Stimulated activated CD4-positive, alpha-beta T cell treated with anti-CD3 and anti-CD28 coated beads, Interleukin-1b, Interleukin-23, amount 100 ng/mL, for 1 hour (primary cell): ENCODE measurements at places on chromosomes 2 and 18.

DNA sequence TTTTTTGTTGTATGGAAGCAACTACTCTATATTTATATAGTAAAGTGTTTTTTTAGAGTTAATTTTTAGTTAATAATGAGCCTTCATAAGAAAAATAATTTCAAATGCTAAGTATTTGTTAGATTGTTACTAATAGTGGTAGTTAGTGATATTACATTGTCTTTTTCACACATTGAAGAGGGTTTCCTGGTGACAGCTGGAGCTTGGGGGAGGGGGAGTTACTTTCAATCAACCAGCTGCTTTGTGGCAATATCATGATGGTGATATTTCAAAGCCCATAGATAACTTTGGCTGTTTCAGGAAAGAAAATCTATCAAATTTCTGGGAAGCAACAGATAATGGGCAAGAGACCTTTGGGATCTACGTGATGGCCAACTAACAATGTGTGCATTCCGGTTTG is 4.1 kb downstream of the RHBDD1 start:
- no peak for DNase-seq

- DNase-seq: peak; percentile 6
These were observed 102.9 kb upstream of the SLC8A1 start for GRCh38 chr2:40554665-40555294.

- DNase-seq: no peak
These were observed 71.0 kb upstream of the CYP1B1 start for GRCh38 chr2:38146907-38147307.

DNA sequence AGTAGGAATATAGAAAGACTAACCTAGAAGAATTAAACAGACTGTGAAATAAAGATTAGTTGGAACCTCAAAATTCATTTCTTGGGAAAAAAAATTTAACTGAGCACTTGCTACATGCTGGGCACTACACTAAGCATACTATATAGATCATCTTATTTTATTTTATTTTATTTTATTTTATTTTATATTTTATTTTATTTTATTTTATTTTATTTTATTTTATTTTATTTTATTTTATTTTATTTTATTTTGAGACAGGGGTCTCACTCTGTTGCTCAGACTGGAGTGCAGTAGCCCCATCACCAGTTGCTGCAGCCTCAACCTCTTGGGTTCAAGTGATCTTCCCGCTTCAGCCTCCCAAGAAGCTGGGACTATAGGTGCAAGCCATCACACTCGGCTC is 74.5 kb upstream of the DSC1 start:
- no peak for DNase-seq

- DNase-seq: no peak
These were observed 95.3 kb upstream of the ALKAL2 start for GRCh38 chr2:383178-383577.

GRCh38 chr2:3223080-3223923 is 154.3 kb downstream of the EIPR1 start:
- DNase-seq: peak; percentile 64

GRCh38 chr2:23509596-23510292 is 124.8 kb downstream of the KLHL29 start:
- DNase-seq: no peak

DNA sequence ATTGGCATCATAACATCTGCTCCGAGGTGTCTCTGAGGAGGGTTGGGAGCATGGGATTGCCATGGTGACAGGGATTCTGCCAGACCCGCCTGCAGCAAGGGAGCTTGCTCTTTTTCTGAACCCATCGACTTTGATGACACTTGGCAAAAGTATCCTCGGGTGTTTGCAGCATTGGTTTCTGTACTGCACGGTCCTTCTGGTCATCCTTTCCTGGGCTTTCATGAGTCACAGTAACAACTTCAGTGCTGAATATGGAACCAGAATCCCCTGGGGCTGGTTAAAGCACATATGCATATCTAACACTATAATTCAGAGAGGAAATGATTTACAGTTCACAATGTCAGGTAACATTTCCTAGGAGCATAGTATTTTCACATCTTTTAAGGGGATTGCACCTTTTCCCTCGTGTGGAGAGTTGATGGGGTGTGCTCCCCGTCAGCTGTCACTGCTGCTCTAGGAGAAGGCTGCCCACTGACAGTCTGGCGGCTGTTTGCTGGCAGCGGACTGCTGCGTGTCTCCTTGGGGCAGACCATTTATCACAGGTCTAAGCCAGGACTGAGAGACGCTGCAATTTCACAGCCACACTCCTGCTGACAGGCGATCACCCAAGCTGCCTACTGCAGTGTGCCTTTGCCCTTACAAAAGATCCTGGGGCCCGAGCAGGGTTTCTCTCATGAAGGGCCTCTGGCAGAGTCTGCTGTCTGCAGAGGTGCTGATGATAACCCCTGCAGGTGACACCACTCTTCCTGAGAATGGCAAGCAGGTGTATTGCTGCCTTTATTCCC is 425.3 kb downstream of the THSD7B start:
- DNase-seq: no peak

- DNase-seq: no peak
These were observed 71.1 kb upstream of the CTLA4 start for GRCh38 chr2:203796248-203797010.

GRCh38 chr2:232103140-232103737 is 141.7 kb downstream of the DIS3L2 start:
- no peak for DNase-seq

DNA sequence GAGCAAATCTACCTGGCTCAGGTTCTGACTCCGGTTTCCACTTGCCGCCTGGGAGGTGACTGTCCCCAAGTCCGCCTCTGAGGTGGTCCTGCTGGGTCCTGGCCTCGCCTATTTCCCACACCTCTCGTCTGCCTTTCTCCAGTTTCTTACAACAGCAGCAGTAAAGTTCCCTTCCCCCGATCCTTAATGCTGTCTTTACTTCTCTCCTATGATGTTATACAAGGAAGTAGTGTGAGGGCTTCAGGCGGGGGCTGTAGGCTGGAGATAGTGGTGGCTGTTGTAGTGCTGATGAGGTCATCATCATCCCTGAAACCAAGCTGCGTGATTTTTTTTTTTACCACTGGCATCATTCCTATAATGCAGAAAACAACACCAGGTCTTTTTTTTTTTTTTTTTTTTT is 18.9 kb downstream of the TGIF1 start:
- DNase-seq: no peak

- DNase-seq: no peak
These were observed 26.1 kb upstream of the ALKAL2 start for GRCh38 chr2:313991-314390.

DNA sequence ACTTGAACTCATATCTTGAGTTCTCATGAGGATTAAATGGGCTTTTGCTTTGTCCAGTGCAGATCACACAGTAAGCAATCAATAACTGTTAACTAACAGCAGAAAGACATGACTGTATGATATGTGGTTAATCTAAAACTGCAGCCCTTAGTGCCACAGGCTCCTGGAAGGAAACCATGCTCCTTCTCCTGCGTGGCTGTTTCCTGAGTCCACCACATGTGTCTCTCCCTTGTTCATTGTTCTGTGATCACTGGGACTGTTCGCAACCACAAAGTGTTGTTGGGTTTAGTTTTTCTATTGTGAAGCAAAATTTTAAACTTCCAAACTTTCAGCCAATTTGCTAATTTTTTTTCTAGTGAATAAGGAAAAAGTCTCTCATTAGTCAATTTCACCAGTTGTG is 130.9 kb upstream of the PTPRM start:
- no peak for DNase-seq

- no peak for DNase-seq
These were observed 994 bp downstream of the KLHL41 start for GRCh38 chr2:169510496-169510895.

- DNase-seq: no peak
These were observed 205.3 kb downstream of the ANAPC1 start for GRCh38 chr2:111678651-111679050.

- DNase-seq: no peak
These were observed 246.3 kb upstream of the SIX2 start for GRCh38 chr2:45255563-45255962.

DNA sequence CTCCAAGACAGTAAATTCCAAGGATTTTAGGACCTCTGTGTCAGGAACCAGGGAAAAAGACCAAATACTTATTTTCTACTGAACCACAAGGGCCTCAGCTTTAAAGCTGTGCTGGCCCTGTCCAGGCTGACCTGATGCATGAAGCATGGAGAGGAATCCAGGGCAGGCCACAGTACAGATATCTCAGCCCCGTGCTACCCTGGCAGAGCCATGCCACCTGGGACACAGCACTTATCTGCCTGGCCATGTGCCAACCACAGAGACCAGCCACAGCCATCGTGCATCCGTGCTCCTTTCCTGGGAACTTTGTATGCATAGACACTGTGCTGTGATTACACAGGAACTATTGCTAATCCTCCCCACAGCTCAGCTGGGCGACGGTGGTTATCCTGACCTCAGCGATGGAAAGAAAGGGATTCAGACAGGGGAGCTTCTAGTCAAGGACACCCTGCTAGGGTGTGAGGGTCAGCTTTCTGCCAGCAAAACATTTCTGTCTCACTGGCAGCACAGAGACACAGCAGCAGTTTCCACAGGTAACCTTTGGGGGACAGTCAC is 687.4 kb upstream of the ID2 start:
- DNase-seq: no peak

GRCh38 chr2:172426635-172427255 is 641 bp upstream of the ITGA6 start:
- no peak for DNase-seq
